Fibroblast of gingiva (primary cell): ENCODE measurements at places on chromosomes 12 and 14.
A peak's percentile ranks its signal among the peaks of the same experiment; 100 is the strongest.

- DNase-seq = no peak
These were observed 1036.6 kb downstream of the TRHDE start for GRCh38 chr12:73308747-73309146.

- peak; percentile 92 for DNase-seq
These were observed 3.6 kb upstream of the TNFRSF1A start for GRCh38 chr12:6345319-6346091.

DNA sequence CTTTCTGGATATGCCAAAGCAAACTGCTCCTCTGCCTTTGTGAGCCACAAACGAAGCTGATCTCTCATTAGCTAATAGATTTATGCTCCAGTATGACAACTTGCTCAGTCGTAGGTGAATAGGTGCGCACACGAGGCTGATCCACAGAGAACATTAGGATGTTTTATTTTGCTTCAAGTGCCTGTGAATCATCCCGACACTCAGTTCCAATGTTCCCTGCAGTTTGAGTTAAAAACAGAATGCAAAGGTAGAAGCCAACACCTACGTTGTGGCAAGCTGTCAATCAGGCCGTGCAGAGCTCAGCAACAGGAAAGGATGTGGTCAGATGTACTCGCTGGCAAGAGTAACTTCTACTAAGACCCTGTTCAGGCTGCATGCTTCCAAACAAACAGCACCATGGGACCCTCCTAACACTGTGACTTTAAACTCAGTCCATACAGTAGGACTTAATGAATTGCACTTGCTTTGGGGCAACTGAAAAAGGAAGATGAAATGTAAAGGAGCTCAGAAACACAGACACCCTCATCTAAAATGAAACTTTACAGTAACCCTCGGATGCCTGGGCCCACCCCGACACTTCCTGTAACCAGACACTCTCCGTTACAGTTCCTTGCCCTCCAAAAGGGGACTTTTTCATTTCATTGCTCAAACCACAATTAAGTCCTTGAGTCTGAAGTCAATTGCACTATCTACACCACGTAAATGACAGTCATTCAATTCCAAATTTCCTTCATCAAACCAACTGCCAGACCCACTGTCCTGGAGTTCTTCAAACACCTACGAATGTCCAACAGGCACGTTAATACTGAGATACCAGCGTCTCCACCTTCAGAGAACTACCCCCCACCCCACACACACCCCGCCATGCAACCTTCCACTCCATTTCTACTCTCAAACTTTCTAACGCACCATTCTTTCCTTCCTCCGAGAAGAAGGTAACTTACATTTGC is 1.6 kb downstream of the CCDC88C start:
- DNase-seq = no peak

DNA sequence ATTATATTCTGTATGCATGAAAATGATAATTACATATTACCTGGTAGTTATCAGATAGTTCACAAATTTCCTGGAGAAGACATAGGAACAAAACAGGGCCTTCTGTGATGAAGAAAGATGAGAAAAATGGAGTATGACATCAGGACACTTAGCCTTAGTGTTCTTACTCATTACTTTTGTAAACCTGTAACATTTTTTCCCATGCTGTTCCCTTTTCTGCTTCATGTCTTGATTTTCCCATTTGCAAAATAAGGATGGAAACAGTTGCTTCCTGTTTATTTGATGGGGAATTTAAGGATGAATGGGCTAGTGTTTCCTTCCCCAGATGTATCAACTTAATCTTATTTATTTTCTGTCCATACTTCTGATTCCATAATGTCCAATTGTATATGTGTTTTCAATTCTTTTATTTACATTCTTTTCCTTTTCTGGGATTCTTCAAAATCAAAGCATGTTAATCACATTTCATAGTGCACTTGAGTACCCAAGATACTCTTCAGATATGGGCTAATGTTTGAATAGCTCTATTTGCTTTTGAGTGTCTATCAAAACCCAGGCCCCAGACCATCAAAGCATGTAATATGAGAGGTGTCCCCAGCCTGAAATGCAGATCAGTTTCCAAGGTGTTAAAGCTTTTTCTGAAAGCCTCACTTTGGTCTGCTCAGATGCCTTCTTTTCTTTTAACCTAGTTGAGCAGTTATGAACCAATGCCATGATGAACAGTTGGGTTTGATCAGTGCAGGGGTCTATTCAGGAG is 260.5 kb downstream of the RAD51B start:
- no peak for DNase-seq

- DNase-seq = no peak
These were observed 1.5 kb downstream of the EML5 start for GRCh38 chr14:88791252-88791621.

DNA sequence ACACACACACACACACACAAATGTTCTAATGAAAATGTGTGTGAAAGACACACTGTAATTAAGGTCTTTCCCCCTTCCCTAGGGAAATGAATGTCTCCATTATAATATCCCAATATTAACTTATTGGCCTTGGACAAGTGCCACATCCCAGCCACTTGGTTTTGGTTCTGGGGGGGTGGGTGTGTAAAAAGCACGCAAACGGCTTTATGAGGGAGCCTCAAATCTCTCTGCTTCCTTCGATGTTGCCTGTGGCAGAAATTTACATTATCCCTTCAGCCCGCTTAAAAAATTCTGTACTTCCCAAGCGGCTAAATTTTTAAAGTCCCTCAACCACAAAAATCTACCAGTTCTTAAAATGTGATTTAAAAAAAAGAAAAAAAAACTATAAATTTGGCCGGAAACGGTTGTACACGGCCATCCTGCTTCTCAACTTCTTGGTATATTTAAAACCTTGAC is 432 bp downstream of the C14orf93 start:
- DNase-seq = no peak

DNA sequence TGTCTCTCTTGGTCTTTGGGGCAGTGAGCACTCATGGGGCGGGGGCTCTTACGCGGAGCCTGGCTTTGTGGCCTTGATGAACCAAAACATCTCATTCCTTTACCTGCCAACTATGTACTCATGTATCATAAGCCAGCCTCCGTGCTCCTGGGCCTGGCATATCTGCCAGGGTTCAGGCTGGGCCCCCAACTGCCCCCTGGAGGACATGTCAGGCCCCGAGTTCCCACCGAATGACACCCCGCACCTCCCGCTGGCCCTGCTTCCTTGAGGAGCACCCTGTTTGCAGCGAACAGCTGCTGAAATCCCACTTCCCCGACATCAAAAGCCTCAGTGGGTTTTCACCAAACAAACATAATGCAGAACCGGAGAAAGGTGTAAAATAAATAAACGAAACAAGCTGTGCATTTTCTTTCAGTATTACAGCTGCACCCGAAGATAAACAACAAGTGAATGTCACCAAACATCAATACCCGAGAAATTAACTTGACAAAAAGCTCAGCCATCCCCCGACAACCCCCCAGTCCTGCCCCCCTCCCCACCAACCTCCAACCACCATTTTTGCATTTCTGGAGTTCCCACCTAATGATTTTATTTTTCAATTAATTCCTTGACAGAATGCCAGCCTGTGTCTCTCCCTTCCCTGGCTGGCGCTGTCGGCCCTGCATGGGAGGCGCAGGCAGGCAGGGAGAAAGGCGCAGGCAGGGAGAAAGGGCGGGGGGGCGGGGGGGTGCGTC is 139.2 kb downstream of the RBM19 start:
- DNase-seq = no peak

GRCh38 chr12:30529489-30530269 is 166.0 kb downstream of the IPO8 start:
- DNase-seq = no peak

DNA sequence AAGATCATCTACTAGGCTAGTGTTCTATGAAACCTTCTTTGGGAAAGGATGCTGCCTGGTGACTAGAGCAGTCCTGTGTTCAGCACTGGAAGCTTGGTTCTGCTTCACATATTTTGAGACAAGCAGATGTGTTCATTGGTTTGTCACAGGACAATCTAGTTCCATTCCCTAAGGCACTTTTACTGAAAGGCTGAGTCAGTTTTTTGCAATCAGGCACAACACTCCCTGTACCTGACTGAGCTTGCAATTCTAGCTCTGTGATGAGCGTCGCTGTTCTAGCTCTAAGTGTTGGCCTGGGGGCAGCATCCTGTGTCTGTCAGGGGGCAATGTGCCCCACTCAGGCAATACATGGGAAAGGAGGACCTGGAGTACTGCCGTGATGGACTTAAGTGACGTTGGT is 144.4 kb downstream of the CAND1 start:
- DNase-seq = no peak

- DNase-seq = no peak
These were observed 49.4 kb upstream of the STK38L start for GRCh38 chr12:27194644-27195043.

DNA sequence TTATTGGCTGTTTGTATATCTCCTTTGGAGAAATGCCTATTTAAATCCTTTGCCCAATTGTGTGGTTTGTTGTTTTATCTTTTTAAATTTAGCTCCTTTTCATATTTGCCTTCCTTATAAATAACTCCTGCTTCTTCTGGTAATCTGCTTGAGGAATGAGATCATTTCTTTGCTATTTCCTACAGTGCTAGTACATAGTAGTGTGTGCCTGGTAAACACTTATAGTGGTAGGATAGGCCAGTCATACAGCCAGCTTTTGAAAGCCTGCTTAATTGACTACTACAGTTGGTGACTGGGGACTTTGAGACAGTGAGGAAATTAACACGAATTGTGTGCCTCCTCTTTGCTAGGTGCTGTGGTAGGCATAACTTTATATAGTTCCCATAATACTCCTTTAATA is 68.7 kb downstream of the BORCS5 start:
- DNase-seq = no peak

DNA sequence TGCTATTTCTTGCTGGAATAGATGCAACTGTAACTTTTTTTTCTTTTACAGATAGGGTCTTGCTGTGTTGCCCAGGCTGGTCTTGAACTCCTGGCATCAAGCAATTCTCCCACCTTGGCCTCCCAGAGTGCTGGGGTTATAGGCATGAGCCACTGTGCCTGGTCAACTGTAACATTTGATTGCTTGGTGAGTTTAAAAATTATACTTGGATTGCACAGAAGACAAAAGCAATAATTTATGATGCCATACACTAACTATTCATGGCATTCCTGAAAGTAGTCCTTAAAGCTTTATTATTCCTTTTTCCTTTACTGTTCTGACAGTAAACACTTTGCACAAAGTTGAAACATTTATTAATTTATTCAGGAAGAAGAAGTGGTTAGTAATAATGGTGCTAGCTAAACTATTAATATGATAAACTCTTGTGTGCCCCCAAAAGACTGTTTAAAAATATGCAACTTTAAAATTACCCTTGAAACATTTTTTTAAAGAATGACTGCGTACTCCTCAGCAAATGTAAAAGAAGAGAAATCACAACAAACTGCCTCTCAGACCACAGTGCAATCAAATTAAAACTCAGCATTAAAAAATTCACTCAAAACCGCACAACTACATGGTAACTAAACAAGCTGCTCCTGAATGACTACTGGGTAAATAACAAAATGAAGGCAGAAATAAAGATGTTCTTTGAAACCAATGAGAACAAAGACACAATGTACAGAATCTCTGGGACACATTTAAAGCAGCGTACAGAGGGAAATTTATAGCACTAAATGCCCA is 8.3 kb downstream of the PTPRB start:
- DNase-seq = no peak

- DNase-seq = peak; percentile 69
These were observed 94.7 kb downstream of the SLC2A13 start for GRCh38 chr12:40010899-40011774.

DNA sequence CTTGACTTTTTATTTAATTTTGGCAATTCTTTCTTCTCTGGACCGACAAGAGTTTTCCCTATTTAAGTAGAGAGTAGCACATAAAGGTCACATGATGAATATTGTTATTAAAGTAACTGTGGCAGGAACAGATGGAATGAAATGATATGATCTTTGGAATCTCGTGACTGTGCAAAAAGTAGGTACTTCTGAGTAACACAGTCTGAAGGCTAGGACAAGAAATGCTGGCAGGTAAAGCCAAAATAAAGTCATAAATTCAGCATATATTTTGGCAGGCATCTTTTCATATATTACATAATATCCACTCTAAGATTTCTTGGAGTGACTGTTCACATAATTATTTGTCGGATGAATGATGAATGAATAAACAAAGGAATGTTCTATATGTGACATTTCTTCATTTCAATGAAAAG is 121.4 kb downstream of the EFCAB11 start:
- no peak for DNase-seq

- peak; percentile 85 for DNase-seq
These were observed 150.9 kb downstream of the EMP1 start for GRCh38 chr12:13347241-13348043.

DNA sequence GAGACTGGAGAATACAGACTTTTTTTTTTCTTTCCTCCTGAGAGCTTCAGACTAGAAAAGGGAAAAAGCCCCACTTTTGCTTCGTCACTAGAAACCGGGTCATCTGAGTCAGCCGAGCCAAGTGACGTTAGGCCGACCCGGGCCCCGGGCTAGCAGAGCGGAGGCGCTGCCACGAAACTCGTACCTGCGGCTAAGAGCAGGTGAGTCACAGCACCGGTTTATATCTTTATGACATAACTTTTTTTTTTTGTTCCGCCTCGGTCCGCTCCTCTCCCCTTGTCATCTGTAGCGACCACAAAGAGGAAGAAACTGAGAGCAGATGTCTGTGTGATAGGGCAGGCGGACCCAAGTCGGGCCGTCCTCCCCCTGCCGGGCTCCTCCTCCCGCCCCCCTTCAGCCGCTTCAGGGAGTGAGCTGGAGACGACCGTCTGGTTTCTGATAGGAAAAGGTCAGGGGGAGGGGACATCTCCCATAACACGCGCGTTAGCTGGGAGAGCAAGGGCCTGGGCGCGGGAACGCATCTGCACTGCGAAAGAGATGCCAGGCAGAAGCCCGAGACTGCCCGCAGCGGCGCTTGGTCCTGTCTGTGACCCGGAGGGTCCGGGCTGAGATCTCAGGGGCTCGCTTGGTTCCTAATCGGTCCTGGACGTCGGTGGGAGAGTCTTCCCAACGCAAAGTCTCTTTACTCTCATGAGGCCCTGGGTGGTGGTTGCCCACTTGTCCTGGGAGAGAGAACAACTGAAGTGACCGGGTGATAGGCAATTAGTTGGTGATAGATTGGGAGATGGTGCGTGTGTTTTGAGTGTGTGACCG is 586 bp downstream of the TTC6 start:
- DNase-seq = no peak

DNA sequence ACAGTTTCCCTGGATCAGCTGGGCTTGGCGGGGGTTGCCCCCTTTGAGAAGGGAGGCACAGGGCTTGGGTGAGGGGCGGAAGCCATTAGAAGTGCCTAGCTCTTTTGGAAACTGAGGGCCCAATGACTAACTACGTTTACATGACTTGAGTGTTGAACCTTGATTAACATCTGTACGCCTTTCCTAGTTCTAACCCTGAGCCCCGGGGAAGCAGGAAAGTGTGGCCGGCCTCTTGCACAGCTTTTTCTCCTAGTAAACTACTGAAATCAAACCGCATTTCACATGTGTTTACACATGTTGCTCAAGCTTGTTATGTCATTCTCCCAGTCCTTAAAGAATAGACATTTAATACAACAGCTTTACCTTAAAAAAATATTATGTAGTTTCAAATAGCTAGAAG is 1356.4 kb upstream of the TMEM132C start:
- DNase-seq = no peak

DNA sequence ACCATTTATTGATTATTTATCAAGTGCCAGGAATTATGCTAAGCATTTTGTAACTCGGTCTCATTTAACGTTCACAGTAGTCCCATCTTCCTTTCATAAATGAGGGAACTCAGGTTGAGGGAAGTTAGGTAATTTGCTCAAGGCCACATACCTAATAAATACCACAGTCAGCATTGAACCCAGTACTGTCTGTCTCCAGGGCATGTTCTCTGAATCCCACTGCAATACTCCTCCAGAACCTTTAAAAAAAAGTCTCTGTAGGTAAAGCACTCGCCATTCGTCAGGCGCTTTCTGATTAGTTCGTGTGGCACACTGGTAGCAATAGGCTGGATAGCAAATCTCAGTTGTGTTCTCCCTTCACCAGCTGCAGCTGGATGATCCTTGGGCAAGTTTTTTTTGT is 14.3 kb downstream of the SLC17A8 start:
- DNase-seq = no peak
